ENCODE measurements at places on chromosomes 1 and 21.

- DNase-seq: no peak
These were observed 8.7 kb upstream of the LRRC71 start for GRCh38 chr1:156911577-156912298.

DNA sequence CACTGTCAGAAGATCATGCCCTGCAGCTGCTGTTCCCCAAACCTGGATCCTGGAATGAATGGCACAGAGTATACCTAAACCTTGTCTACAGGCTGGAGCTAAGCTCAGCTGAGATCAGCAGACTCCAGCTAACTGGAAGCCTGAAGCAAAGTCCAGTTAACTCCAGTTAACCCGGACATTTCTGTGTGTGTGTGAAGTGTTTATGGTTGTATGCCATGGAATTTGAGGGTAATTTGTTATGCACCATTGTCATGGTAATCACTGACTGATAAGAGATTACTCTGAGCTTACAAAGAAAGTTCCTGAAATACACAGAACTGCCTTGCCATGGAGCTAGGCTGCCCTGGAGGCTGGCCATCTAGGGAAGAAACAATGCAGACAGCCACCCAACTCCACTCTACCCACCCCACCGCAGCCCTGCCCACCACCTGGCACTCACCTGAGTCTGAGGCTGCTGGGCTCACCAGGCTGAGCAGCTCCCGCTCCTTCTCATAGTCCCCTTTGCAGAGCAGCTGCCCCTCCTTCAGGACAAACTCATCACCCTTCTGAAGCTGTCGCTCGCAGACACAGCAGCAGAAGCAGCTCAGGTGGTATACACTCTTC, 107.4 kb downstream of the LMX1A start:
- DNase-seq: no peak

DNA sequence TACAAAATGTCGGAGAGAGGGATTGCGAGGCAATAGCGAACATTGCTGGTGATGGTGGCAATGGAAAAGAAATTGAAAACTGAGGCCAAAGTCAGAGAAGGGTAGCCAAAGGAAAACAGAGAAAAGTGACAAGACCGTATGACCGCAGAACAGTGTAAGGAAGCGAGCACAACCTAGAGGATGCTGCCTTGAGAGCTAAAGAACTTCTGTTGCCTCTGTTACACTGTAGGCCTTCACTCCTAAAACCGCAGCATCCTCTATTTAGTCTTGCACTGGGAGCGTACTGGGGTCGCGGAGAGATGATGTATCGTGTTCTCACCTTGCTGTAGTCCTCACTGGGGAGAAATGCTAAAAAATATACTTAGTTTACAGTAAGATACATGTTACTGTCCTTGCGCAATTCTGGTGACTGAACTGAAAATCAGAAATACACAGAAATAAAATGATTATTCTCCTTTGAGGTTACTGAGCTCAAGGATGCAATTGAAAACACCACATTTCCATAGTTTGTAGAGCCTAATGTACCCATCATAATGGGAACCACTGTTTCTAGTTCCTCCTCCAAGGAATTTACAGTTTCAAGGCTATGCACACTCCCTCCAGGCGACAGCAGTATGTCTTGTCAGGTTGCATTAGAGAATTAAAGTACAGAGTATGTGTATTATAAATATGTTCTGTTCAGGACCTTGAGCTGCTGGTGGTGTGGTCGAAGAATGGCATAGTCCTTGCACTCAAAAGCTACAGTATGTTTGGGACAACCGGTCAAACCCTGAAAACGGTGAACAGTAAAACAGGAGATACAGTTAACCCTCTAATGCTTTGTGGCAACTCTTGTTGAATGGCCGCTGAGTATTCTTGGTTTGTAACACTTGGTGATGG, 1.3 kb downstream of the NEK7 start:
- no peak for DNase-seq

- DNase-seq: no peak
These were observed at the start of gene TBX19 for GRCh38 chr1:168280296-168280927. TBX19 (plus strand) TSS chr1:168280877; CDS start chr1:168281091, 214 bp downstream.

GRCh38 chr1:79603843-79604242, 597.3 kb upstream of the ADGRL4 start:
- DNase-seq: no peak

- no peak for DNase-seq
These were observed 15.5 kb downstream of the WNT2B start for GRCh38 chr1:112524251-112524650.

DNA sequence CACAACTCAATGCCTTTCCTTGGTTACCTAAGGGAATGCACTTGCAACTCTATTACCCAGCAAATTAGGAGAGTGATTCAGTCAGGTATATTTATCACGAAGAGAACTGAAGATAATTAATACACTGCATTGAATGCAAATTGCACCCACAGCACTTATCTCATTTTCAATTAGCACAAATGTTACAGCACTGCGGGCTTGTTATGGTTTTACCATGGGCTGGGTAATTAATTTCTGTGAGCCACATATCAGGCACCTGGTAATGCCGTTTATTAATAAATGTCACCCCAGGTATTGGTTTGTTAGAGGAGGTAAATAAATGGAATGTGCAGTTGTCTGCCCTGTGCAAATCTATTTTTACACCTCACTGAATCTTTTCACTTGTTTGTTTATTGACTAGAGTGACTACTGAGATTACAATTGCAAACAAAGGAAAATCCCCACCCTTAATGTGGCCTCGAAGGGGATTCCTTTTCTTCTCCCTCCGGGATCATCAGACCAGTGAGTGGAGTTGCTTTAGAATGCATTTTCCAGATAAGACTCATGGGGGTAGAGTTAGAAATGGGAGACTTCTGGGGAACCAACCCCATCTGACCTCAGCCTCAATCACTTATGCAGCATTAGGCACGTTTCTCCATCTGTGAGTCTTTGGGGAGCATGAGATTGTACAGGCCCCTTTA, 269.3 kb downstream of the RPS6KC1 start:
- no peak for DNase-seq

- no peak for DNase-seq
These were observed 582.5 kb upstream of the RGS18 start for GRCh38 chr1:191575746-191576145.

DNA sequence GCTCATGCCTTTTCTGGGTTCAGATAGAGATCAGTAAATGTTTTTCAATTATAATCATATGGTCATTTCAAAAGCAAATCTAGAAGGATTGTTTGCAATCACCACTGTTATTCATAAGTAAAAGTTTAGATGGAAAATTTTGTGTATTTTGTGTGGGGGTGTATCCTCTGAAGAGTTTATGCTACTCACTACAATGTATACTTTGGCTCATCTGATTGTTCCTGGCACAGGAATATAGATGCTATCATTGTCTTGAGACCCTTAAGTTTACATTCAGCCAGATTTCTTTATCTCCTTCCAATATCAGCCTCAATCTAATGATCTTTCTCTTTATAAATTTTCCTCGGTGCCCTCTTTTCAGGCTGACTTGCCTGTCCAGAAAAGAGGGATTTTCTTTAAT, 33.0 kb downstream of the ADAMTS1 start:
- no peak for DNase-seq

DNA sequence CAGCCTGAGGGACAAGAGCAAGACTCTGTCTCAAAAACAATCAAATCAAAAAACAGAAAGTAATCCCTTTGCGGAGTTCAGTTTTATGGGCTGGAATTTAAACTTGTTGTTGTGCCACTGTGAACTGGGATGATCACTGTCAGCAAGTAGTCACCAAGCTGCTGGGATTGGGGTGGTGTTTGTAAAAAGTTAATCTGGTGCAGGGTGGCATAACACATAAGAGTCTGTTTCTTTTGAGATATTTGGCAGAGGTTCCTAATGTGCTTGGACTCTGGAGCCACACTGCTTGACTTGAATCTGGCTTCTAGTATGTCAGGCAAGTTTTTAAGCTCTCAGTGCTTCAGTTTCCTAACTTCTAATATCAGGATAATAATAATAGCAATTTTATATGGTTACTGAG, 6.6 kb downstream of the CLIC4 start:
- no peak for DNase-seq

- DNase-seq: no peak
These were observed 75.4 kb upstream of the C1orf105 start for GRCh38 chr1:172345077-172345476.

GRCh38 chr1:58340185-58340584, 206.3 kb downstream of the OMA1 start:
- no peak for DNase-seq

GRCh38 chr1:207821464-207822045, 69.7 kb downstream of the CD46 start:
- DNase-seq: no peak

DNA sequence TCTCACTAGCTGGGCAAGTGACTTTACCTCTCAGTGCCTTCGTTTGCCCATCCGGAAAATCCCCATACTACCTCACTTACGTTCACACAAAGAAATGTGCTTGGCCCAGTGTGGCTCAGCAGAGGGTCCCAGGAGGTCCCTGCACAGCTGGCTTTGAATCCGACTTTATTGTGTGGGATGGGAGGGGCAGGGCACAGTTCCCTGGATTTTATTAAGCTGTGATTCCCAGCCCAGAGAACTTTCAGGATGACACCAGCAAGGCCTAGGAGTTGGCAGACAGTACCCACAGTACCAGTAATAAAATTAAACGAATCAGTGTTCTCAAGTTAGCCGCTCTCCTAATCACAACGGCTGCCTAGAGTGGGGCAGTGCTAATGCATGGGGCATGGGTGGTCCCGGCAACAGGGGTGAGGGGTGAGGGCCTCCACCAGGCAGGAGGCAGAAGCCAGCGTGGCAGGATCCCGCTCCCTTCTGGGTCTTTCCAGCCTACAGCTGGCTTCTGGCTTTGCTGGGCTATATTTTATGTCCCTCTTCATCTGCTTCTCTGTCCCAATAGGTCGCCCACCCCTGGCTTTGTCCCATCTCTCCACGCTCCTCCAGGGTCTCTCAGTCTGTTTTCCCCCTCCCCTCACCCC, 74.9 kb downstream of the VWA5B1 start:
- DNase-seq: no peak

DNA sequence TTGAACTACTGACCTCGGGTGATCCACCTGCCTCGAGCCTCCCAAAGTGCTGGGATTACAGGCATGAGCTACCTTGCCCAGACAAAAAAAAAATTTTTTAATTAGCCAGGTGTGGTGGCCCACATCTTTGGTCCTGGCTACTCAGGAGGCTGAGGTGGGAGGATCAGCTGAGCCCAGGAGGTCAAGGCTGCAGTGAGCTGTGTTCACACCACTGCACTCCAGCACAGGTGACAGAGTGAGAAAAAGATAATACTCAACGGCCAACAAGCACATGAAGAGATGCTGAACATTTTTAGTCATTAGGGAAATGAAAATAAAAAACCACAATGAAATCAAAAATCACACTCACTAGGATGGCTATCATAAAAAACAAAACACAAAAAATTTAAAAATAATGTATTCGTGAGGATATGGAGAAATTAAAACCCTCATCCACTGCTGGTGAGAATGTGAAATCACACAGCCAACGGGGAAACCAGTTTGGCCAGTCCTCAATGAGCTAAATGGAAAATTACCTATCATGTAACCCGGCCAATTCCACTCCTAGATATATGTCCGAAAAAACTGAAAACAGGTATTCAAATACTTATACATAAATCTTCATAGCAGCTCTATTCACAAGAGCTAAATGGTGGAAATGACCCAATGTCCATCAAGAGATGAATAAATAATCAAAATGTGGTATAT, 41.2 kb downstream of the ENAH start:
- DNase-seq: no peak

Measured in HEK293T (cell line).